Suppressor macrophage treated with lipopolysaccharide for 4 hours (primary cell): ENCODE measurements at places on chromosomes 16 and 17.

DNA sequence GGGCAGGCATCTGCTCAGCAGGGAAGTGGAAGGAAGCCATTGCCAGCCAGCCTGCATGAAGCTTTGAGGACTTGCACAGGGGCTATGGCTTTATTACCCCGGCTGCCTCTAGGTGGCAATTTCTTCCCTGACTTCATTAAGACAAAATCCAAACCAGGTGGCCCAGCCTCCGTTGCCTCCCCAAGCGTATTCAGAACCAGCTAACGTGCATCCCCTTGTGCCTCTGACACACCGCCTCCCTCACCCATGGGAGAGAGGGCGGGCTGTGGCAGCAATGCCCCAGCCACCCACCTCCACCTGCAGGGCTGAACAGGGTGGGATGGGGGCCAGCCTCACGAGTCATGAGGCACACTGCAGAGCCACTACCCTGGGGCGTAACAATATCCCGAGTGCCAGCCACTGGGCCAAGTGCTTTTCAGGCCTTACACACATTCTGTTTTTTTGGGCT, 6.8 kb downstream of the KIFC3 start:
- peak; percentile 53 for DNase-seq

- no peak for DNase-seq
Observed at GRCh38 chr17:11719856-11720255, 121.6 kb downstream of the DNAH9 start.

DNA sequence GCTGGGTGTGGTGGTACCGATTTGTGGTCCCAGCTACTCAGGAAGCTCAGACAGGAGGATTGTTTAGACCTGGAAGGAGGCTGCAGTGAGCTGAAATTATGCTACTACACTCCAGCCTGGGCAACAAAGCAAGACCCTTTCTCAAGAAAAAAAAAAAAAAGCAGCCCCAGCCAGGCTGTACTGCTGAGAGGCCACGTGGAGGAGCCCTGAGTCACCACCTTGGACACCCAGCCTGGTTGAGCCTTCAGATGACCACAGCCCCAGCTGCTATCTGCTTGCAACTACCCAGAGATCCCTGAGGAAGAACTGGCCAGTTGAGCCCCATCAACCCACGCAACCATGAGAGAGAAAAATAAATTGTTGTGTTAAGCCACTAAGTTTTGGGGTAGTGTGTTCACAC, 23.6 kb upstream of the GPRC5C start:
- DNase-seq = no peak

DNA sequence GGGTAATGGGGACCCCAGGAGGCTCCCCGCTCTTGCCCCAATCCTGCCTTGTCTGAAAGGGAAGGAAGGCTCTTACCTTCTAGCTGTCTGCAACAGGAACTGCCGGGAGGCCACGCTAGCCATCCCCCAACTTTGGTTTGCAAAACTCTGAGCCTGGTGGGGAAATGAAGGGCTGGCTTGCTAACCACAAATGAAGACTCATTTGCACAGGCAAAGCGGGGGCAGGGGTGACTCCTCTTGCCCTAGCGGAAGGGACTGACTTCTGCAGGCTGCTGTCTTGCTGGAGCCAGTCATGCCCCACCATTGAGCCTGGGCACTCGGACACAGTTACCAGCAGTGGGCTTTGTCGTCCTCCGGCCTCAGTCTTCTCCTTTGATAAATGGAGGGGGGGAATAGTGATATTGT, 52.6 kb downstream of the PLCG2 start:
- peak; percentile 92 for DNase-seq

DNA sequence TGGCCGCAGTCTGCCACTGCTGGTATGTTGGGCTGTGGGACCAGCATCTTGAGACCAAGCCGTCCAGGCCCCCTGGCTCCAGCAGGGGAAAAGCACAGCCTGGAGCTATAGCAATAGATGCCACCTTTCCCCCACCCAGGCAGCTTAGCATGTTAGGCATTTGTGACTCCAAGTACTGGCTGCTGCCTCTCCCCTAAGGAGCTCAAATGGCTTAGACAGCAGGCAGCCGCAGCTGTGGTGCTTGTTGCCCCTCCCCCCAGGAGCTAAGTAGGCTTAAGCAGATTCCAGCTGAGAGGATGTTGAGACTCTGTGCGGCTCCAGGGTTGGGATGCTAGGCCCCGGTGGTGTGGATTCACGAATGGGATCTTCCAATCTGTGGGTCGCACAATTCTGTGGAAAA, 88.8 kb upstream of the ANKFN1 start:
- no peak for DNase-seq

- peak; percentile 15 for DNase-seq
Observed at GRCh38 chr17:5122586-5123342, 6.9 kb downstream of the USP6 start.

DNA sequence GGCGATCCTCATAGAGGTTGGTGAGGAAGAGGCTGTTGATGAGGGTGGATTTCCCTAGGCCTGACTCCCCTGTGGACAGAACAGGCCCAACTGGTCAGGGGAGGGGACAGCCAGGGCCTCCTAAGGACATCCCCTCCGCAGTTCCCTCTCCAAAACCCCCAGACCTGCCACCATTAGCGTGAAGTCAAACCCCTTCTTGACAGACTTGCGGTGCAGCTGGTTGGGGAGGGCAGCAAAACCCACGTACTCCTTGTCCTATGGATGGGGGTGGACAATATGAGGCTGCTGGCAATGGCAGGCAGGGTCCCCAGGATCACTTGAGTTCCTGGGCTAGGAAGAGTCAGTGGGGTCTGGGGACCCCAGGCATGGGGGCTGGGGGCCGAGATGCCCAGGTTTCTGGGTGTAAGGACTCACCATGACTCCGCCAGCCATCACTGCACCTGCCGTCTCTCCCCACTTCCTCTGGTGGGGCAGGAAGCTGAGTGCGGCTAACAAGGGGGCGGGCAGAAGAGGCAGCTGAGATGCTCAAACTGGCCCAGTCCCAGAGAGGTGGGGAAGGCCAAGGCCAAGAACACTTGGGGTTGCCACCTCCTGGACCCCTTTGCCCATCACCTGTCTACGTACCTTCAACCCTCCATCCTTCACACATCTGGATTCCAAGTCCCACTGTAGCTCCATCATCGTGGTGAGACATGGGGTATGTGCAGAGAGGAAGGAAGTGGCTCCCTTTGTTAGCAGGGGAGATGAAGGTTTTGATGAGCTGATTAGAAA, at the start of gene SEPTIN1:
SEPTIN1 (minus strand) TSS at position 451 of the 771 bp plus-strand sequence; CDS start at position 432, 19 bp downstream.
- DNase-seq = no peak

GRCh38 chr16:57479976-57480753, 6.1 kb downstream of the DOK4 start:
- no peak for DNase-seq

DNA sequence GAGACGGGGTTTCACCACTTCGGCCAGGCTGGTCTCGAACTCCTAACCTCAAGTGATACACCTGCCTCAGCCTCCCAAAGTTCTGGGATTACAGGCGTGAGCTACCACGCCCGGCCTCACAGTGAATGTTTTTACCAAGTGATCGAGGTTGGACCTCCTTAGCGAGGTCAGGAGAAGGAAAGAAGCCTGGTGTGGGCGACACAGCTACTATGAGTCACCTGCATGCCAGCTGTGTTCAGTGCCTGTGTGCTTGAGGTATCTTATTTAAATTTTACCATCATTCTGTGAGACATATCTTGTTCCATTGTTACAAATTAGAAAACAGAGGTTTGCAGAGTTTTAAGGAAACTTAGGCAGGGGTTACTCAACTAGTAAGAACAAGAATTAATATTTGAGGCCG, 174.8 kb upstream of the DYNLRB2 start:
- no peak for DNase-seq

GRCh38 chr16:70592106-70592571, 54.2 kb upstream of the IL34 start:
- no peak for DNase-seq

DNA sequence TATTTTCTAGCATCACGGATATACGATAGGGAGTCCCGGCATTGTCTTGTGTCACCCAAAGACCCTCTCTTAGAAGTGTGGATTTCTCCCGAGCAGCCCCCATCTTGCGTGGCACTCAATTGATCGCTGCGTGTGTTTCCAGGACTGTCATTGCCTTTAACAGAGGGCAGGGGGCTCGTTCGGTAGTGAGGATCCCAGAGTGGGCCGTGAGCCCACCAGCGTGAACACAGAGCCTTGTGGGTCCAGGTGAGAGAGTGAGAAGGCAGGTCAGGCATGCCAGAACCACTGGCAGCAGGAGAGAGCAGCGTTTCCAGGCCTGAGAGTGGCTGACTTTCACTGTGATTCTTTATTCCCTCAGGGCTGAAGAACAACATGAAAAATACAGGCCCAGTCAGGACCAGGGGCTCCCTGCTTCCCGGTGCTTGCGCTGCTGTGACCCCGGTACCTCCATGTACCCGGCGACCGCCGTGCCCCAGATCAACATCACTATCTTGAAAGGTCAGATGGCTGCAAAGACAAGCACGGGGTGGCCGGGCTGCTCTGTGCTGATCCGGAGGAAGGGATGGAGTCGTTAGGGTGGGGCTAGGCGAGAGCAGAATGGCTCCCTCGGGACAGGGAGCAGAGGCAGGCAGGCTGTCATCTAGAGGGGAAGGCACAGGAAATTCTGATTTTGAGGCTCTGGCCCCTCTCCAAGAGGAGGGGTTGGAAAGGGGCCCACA, 22.4 kb downstream of the C1QTNF1 start:
- no peak for DNase-seq

- no peak for DNase-seq
Observed at GRCh38 chr16:66328282-66328681, 38.2 kb upstream of the CDH5 start.

GRCh38 chr17:56933151-56933745, 19.4 kb upstream of the TRIM25 start:
- no peak for DNase-seq

DNA sequence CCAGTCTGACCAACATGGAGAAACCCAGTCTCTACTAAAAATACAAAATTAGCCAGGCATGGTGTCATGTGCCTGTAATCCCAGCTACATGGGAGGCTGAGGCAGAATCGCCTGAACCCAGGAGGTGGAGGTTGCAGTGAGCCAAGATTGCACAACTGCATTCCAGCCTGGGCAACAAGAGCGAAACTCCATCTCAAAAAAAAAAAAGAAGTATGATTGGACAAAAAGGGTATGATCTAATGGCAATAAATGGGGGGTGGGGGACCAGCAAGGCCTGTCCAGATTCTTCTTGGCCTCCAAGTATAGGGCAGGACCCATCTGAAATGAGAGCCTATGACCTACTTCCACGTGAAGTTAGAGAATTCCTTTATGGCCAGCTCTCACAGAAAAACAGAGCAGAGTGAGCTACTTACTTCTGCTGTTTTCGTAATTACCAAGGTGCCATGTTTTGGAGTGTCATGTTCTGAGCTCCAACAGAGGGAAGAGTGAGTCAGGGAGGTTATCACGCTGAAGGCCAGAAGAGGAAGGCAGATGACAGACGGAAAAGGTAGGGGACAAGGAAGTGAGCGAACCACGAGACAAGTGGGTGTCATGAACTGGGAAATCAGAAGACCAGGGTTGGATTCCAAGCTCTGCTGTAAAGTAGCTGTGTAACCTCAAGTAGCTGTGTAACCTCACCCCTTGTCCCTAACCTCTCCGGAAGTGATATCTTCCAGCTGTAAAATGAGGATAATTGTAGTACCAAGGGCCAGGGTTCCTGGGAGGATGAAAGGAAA, 3.6 kb upstream of the ZMYND15 start:
- DNase-seq = peak; percentile 89

DNA sequence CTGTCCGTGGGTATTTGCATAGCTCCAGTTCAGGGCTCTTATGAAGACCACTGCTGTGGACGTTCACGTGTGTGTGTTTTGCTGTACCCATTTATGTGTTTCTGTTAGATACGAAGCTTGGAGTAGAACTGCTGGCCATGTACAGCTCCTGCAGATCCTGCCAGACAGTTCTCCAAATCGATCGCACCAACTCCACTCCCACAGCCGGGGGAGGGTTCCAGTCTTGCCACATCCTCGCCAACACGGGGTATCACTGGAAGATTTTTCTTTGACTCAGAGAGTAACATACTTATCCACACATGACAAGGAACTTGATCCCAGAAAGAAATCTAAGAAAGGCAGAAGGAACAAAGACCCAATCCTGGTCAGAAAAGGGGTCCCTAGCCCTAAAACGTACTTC, 37.4 kb downstream of the TMEM186 start:
- DNase-seq = no peak

DNA sequence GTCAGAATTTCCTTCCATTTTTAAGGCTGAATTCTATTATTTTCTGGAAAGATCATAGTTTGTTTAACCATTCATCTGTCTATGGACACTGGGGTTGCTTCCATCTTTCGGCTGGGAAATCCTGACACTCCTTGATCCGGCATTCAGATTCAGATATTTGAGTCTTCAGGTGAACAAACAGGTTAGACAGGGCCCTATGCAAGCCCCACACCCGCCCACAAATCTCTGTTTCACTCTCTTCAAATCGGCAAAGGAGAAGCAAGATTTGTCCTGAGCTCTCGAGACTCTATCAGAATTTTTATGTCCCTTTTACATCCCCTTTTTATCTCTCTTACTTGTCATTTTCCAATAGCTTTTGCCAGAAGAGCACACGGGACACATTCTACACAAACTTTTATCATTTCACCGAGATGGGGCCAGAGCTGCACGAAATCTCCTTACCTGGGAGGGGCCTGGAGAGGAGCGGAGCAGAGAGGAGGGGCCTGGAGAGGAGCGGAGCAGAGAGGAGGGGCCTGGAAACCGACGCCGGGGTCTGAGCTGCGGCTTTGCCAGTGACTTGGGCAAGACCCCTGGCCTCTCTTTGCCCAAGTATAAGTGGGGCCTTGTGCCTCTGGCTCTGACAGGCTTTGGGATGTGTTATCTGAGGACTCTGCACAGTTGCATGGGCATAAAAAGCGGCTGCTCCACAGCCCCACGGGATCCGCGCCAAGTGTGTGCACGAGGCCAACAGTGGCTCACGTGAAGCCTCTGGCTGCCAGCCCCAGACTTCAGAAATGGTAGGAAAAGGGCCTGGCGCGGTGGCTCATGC, 54.3 kb upstream of the RBFOX3 start:
- DNase-seq = no peak

GRCh38 chr16:62940569-62940968, 904.3 kb upstream of the CDH8 start:
- DNase-seq = no peak

- no peak for DNase-seq
Observed at GRCh38 chr16:80993307-80993706, 13.4 kb downstream of the CMC2 start.

DNA sequence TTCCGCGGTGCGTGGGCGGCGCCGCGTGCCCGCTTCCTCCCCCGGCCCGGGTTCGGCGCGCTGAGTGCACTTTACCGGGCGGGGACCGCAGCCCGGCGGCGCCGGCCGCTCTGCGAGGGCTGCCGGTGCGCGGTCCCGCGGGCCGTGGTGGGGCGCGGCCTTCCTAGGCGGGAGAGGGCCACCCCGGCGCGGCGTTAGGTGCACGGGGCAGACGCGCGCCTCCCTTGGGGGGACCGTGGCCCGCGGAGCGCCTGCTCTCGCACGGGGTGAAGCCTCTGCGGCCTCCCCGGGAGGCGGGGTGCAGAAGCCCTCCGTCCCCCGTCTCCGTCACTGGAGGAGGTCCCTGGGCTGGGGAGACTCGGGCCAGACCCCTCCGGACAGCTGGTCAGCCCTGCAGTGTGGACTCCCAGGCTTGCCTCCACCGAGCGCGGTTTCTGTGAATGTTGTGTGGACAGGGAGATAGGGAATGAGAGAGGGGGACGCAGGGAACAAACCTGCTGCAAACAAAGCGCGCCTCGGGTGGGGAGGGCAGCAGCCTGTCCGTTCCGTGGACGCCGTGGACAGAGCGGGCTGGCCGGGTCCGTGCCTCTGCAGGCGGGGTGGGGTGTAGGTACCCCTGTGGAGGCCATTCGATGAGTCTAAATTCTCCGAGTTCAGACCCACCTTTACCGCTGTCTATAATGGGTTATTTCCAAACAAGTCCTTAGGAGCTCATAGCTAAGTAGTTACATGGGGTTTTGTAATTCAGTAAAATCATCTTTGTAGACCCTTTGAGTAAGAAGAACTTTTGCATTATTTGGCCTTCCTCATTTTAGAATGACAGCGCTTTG, 721 bp downstream of the TBCD start:
- DNase-seq = peak; percentile 10
